Kidney epithelial cell (primary cell): ENCODE measurements at places on chromosomes 5 and 9.
A peak's percentile ranks its signal among the peaks of the same experiment; 100 is the strongest.

DNA sequence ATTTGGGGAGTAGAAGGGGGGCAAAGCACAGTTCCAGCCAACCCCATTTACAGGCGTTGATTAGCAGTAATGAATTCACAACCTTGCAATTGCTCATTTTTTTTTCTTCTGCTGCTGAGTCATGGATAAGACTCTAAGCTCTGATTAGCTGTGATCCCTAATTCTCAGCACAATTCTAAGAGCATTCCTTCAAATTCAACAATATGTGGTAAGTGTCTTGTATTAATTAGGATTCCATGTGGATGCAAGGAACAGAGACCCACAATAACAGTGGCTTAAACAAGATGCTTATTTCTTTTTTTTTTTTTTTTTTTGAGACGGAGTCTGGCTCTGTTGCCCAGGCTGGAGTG is 133.4 kb downstream of the PALM2AKAP2 start:
- DNase-seq, result no peak

GRCh38 chr9:138077126-138077525 is 199.5 kb downstream of the CACNA1B start:
- DNase-seq, result no peak

GRCh38 chr5:116497631-116498030 is 77.0 kb downstream of the SEMA6A start:
- no peak for DNase-seq

- no peak for DNase-seq
Observed at GRCh38 chr9:15856591-15856990, 303.7 kb downstream of the CCDC171 start.

DNA sequence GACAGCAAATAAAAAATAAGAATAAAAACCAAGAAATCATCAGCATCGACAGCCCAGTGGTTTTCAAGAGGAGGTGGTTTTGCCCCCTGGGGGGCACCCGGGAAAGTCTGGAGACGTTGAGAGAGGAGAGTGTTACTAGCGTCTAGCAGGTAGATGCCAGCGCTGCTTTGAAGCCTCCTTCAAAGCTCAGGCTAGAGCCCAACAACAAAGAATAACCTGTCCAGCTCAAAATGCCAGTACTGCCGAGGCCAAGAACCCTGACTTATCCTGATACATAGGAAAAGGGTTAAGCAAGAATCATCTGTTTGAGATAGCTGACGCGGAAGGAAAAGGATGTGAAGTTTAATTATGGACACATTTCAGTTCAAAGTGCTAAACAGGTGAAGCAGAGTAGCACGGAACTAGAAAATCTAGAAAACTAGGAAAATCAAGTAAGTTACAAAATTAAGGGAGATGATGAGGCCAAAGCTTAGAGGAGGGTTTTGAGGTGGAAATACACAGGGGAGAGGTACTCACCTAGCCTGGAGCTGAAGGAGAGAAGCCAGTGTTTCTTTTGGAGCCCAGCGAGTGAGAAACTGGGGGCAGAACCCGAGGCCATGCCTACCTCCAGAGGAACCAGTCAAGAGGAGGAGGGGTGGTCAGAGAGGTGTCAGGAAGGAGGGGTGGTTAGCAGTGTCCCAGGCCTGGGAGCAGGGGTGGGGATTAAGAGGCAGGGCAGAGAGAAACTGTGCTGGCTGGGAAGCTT is 121.0 kb upstream of the RETREG1 start:
- DNase-seq, result no peak

- no peak for DNase-seq
Observed at GRCh38 chr9:72203205-72203803, 54.1 kb downstream of the GDA start.

- DNase-seq, result peak; percentile 44
Observed at GRCh38 chr5:92641031-92641962, 939.7 kb downstream of the NR2F1-AS1 start.

DNA sequence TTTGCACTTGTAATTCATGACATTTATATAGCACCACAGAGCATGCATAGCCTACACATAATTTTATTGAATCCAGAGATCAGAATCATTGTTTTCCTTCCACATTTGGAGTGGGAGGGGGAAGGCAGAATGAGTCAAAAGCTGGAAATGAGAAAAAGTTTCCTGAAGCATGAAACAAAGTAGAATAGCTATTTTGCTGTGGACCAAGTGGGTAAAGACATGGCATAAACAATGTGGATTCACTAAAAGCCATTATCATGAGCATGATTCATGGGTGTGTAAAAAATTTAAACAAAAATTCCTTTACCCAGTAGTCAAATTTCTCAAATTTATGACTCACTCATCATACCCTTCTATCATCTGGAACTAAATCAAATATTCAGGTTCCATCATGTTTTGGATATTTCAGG is 97.9 kb downstream of the YIPF5 start:
- DNase-seq, result no peak
